CD4-positive, alpha-beta T cell treated with Interleukin-6 at 100 ng/mL for 8 hours (primary cell): ENCODE measurements at places on chromosomes 1 and 21.

DNA sequence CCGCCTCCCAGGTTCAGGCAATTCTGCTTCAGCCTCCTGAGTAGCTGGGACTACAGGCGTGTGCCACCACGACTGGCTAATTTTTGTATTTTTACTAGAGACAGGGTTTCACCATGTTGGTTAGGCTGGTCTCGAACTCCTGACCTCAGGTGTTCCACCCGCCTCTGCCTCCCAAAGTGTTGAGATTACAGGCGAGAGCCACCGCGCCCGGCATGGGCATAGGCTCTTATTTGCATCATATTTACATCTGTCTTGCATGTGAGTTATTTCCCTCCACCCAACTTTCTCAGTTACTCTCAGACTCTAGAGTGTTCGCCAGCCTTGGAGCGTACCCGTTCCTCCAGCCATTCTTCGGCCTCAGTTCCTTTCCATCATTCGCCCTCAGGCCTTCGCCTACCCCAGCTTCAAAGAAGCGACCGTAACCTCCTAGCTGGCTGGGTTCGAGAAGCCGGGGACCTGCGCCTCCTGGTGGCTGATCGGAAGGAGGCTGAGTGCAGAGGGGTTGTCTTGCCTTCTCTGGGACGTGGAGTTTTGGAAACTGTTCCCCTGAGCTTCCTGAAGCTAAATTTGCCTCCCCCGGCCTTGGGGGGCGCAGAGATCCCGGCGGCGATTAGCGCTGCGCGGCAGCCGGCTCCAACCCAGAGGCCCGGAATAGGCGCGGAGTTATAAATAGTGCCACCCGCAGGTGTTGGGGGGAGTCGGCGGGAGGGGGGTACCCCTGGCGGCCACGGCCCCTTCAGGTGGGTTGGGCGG is 3.6 kb upstream of the ZBTB7B start:
- DNase-seq: peak; percentile 67

DNA sequence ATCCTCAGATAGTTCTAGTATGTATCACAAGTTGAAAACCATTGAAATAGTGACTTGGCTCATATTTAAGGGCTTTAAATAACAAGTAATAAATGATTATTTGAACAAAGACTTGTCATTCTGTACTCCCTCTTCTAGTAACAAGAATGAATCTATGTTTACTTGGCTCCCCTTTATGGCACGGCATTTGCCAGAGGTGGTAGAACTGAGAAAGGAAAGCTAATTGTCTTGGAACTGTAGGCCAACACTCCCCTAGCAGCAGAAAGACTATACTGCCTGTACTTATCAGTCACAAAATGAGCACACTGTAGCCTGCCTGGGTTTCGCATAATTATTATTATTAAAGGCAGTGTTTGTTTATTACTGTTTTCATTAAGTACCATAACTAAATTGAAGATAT is 29.6 kb upstream of the SMYD2 start:
- DNase-seq: no peak

DNA sequence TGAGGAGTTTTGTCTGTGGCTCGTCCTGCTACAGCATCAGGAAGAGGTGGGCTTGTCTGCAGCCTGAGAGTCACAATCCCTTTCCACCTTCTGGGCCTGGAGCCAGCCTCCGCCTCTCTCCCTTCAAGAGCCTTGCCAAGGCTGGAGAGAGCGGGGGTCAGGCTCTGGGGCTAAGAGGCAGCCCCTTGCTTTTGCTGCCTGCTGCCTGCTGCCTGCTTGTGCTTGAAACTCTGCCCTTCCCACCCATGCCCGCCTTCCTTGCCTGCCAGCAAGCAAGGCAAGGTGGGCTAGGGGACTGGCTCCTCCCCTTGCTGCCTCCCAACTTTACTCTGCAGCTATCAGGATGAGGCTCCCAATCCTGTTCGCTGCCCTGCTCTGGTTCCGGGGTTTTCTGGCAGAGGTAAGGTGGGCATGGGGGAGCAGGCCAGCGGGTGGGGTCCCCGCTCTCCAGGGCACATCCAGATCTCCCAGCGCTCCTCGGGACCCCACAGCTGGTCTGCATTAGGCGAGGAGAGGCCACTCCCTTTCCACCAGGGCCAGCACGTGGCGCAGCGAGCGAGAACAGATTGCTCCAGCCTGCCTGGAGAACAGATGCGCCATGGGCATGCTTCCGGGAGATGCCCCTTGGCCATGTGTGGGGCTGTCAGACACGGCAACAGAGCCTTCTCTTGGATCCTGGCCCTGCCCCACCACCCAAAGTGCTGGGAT is 7.5 kb upstream of the PTPN7 start:
- no peak for DNase-seq

- no peak for DNase-seq
Measured at GRCh38 chr1:109802901-109803561, 39.3 kb upstream of the EPS8L3 start.

- DNase-seq: no peak
Measured at GRCh38 chr1:190175320-190175719, 302.3 kb downstream of the BRINP3 start.

- DNase-seq: no peak
Measured at GRCh38 chr1:119374208-119374874, 5.8 kb downstream of the HAO2 start.

GRCh38 chr21:17708522-17709265 is 96.0 kb upstream of the BTG3 start:
- DNase-seq: no peak

- DNase-seq: no peak
Measured at GRCh38 chr1:218890451-218890850, 283.2 kb upstream of the LYPLAL1 start.

DNA sequence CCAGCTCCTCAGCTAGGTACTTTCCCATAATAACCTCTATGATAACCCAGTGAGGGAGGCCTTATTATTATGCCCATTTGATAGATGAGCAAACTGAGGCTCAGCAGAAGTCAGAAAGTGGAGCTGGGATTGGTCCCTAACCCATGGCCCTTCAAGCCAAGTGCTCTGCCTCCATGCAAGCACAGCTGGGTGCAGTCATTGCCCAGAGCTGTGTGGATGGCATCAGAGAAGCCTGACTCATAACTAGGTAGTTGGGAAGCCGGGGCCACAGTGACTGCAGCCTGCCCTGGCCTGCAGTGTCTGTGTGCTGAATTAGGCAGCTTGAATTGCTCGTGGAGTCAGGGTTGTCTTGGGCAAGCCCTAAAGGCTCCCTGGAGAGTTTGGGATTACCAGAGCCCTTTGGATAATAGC is 89.9 kb upstream of the SLC2A1 start:
- DNase-seq: no peak

- DNase-seq: no peak
Measured at GRCh38 chr1:145956781-145957442, 905 bp downstream of the LIX1L start.

GRCh38 chr1:107727866-107728265 is 237.1 kb downstream of the VAV3 start:
- DNase-seq: no peak

GRCh38 chr1:101953623-101954022 is 43.1 kb downstream of the OLFM3 start:
- no peak for DNase-seq

DNA sequence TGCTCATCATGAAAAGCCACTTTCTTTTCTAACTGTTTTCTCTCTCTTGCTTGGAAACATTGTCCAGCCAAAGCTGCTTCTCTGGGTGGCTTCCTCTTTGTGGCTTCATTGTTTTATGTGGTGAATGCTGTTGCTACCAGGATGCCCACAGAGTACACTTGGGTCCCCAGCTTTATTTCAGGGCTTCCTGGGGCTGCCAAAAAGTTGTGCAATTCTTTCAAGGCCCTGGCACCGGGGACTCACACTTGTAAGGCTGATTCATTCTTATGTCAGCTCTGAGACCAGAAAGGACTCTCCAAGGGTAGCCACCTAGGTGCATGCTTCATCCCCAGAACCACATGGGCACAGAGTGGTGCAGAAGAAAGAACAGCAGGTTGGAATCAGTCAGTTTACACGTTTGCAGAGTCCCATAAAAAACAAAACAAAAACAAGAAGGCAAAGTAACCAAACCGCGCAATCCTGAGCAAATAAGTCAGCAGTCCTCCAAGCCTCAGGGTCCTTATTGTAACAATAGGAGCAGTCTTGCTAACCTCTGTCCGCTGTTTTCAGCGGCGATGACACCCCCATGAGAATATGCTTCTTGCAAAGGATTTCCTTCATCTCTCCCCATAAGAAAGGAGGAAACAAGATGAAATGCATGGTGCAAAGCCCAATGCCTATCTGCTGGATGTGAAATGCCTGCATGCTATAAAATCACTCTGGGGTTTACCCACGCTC is 89.9 kb upstream of the SSX2IP start:
- DNase-seq: no peak

DNA sequence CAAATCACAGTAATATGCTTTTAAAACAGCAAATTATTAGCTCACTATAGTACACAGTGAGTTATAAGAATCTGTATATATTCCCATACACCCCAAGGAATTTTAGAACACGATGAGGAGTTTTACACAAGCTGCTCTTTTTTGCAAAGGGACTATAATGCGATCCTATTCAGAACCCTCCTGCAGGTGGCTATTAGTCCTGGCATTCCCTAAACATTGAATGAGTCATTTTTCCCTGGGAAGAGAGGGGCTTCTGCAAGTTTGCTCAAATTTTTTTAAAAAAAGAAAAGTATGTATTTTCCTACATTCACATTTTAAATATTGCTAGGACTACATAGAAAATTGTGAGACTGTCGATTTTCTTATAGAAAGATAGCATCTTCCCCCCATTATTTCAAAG is 106.3 kb downstream of the COL11A1 start:
- no peak for DNase-seq

DNA sequence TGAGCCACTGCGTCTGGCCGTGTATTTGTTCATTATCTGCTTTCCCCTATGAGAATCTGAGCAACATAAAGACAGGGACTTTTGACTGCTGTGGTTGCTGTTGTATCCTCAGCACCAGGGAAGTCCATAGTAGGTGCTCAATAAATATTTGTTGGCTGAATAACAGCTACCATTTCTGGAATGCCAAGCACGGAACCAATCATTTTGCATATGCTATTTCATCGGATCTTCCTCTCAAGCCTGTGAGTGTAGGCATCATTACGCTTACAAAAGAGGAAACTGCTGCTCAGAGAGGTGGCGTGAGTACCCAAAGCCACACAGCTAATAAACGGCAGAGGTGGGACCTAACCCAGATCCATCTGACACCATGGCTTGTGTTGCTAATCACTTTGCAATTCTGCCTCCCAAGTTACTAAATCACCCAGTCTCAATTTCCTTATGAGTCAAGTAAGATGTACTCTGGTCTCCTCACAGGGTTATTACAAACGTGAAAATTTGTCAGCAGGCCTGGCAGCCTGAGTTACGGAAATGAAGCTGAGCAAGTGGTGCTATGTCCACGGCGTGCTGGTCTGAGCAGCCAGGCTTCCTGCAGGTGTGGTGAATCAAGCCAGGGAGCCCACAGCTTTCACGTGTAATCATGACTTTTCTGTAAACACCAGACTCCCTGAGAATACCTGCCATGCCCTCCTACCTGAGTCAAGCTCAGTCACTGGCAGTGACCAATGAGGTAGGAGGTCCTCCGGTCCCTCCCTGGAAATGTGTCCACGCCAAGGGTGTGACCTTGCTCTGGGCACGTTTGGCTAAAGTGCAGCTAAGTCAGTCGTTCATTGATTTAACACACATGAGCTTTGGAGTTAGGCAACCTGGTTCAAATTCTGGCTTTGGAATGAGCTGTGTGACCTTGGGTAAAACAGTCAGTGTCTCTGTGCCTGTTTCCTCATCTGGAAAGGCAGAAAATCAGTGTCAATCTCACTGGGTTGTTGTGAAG is 4.8 kb upstream of the RHCE start:
- DNase-seq: no peak

GRCh38 chr1:32404946-32405345 is 10.7 kb upstream of the BSDC1 start:
- DNase-seq: no peak

GRCh38 chr1:215076322-215076721 is 6.2 kb upstream of the KCNK2 start:
- DNase-seq: no peak

DNA sequence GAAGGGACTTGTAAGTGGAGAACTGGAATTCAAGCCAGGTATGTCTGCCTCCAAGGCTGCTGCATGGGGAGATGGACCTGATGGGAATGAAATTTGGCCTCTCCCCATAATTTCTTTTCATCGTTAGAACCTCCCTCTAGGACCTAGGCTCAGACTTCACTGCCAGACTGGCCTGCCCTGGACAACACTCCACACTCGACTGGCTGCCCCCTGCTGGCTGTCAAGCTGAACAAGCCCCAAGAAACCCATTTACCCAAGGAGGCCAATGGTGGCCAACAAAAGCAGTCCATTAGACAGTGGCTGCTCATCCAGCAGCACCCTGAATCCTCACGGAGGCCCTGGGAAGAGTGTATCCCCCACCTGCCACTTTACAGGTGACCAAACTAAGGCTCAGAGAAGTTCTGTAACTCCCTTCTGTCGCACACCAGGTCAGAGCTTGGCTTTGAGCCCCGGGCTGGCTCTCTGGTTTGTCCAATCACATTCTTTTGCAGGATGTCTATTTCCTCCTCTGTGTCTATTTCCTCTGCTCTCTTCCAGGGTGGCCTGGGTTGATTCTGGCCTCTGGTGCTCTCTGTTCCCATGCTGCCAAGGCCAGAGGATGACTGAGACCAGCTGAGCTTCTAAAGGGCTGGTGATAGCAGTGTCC is 3.8 kb downstream of the RNF186 start:
- DNase-seq: peak; percentile 45

- no peak for DNase-seq
Measured at GRCh38 chr1:184162281-184162680, 110.8 kb downstream of the TSEN15 start.

DNA sequence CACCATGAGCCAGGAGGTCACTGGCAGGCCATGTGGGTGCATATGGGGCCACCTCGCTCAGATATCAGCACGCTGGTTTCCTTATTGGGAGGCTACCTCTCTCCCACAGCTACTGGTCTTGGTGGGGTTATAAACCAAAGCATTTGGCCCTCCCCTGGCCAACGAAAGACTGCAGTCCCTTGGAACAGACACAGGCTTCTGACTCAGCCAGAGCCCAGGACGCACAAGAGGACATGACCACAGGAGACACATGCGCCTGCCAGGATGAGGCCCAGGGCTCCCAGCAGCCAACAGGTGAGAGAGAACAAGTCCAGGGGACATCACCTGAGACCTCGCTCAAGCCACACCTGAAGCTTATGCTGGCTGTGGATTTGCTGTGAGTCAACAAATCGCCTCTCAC is 13.8 kb downstream of the NPHP4 start:
- no peak for DNase-seq

DNA sequence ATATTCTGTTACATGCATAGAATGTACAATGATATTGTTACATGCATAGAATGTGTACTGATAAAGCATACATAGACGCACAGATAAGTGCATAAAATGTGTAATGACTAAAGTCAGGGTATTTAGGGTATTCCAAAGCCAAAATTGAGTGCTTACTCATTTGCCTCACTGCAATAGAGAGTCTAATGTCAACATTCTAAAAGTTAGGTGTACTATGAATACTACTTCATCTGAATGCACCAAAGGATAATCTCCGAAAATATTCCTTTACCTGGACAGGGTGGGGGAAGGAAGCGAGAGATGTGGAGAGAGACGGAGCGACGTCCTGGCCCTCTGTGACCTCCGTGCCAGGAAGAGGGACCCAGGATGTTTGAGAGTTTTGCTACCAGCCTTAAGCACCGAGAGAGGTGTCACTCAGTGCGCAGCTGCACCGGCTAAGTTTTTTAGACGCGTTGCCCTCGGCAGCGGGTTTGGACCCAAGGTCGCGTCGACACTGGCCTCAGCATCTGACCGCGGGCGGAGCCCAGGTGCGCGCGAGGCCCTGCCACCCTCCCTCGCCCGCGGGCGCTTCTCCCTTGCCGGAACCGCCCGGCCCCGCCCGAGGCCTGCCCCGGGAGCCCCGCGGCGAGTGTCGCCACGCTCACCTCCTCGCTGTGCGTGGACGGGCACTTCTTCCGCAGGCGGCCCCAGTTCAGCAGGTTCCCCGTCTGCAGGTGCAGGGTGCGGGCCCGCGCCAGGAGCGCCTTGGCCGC is 660 bp downstream of the GCLM start:
- DNase-seq: peak; percentile 33
